Hepatic stellate cell (primary cell): ENCODE measurements at places on chromosomes 7 and 10.

DNA sequence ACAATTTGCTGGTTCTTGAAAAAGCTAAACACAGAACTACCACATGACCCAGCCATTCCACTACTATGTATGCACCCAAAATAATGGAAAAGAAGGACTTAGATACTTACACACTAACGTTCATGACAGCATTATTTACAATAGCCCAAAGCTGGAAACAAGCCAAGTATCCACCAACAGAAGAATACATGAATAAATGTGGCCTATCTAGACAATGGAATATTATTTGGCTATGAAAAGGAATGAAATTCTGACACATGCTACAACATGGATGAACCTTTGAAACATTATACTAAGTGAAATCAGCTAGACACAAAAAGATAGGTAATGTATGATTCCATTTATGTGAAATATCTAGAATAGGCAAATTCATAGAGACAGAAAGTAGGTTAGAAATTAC, 67.4 kb upstream of the EXOC4 start:
- no peak for DNase-seq

DNA sequence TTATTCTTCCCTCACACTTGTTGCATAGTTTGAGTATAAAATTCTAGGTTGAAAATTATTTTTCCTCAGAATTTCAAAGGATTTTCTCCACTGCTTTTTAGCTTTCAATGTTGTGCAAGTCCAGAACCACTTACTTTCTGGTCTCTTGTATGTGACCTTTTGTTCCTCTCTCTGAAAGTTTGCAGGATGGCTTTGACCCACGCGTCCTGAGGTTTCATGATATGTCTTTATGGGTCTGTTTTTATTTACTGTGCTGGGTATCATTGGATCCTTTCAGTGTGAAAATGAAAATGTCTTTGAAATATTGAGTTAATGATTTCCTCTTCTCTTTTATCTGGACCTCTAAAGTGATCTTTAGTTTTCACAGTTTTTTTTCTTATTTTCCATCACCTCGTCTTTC, 38.5 kb downstream of the C1GALT1 start:
- no peak for DNase-seq

- DNase-seq, result no peak
Observed at GRCh38 chr10:132075909-132076577, 10.3 kb downstream of the JAKMIP3 start.

DNA sequence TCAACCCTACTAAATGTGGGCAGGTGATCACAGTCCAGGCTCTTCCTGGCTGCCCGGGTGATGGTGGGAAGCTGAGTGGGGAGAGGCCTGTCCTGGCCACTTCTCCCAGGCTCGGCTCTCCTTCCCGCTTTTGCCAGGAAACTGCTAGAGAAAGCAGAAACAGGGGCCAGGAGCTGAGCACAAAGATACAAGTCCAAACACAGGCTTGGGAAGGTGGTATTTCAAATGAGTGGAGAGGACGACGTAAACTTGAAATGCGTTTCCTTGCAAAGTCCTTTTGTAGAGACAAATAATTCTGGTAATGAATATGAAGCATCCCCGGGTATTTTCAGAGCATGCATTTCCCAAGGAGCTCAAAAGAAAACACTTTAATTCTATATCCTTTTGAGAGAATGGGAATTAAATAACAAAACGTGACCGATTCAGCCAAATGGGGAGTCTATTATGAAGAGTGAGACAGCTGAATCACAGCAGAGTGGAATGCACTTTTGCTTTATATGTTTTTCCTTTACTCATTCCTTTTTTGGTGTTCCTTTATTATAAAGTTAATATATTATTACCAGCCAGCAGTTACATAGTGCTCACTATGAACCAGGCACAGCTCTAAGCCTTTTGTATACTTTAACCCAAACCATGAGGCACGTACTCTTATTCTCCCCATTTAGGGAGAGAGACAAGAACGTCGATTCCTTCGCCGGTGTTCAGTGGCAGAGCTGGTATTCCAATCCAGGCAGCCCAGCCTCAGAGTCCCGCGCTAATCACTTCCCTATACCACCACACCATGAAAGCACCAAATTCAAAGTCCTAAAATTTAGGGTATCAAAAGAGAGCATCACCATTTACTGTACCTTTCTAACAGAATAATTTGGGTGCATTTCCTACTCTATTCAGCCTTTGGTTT, 218.2 kb upstream of the KLF14 start:
- no peak for DNase-seq

DNA sequence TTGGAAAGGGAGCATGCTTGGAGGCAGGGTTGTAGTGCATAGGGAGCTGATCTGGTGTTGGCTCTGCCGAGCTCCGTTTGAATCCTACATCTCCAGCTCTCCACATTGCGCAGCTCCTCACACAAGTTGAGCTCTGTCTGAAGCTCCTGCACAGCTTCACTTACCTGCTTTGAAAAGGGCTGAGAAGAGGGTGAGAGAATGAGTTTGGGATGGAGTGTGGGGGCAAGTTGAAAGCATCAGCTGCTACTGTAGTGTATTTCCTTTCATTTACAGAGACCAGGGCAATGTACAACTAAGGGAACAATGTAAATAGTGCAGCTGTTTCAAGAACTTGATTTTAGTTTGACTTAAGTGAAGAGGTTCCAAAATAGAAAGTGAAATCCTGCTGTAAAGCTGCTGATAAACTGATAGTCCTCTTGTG, 88.5 kb downstream of the VTI1A start:
- no peak for DNase-seq

- DNase-seq, result no peak
Observed at GRCh38 chr7:64558781-64559180, 4.1 kb downstream of the ZNF680 start.

GRCh38 chr10:11535346-11535959, 76.0 kb downstream of the USP6NL start:
- no peak for DNase-seq
